ENCODE measurements at places on chromosomes 11 and 22.

- DNase-seq: no peak
Measured at GRCh38 chr11:2783536-2784082, 83.8 kb upstream of the KCNQ1OT1 start.

DNA sequence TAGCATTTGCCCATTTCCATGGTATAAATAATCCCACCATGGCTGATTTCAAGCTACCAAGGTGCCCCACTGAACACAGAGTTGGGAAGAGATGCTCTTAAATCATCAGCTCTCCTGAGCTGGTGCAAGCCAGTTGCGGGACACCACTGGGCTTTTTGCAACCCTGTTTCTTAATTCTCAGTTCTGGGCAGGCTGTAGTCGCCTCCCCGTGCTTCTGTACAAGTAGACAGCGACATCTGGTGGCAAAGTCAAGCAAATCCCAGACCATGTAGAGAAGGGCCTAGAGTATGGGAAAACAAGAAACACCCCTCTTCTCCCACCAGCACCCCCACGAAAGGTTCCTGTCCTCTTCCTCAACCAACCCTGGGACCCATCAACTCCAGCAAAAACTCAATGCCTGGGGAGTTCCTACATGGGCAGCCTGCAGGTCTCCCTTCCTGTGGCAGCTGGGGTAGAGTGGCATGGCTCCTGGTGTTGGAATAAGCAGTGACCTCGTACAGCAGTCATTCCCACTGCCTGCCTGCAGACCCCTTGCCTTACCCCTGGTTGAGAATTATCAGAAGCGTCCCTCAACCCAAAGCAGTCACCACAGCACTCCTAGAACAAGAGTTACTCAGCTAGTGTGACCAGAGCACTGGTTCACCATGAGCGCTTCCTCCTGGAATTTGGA, 68.4 kb downstream of the IGLL5 start:
- peak; percentile 63 for DNase-seq

GRCh38 chr11:31641477-31642062, 132.0 kb downstream of the ELP4 start:
- DNase-seq: no peak

GRCh38 chr11:119668676-119669075, 60.3 kb downstream of the NECTIN1 start:
- DNase-seq: no peak

DNA sequence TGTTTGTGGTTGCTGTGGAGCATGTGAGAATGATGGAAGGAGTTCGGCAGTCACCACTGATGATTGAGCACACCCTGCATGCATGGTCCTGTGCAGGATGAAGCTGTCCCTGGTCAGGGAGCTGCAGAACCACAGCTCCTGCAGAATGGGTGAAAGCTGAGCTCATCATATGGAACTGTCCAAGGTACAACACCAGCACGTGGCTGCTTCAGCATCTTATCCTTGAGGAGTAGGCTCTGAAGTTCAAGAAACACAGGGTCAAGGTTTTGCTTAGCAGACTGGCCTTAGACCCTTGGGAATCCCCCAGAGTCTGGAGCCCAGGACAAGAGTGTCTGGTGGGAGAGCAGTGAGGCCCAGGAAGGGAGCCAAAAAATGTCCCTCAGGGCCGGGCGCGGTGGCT, 182.4 kb upstream of the LARGE1 start:
- DNase-seq: no peak

DNA sequence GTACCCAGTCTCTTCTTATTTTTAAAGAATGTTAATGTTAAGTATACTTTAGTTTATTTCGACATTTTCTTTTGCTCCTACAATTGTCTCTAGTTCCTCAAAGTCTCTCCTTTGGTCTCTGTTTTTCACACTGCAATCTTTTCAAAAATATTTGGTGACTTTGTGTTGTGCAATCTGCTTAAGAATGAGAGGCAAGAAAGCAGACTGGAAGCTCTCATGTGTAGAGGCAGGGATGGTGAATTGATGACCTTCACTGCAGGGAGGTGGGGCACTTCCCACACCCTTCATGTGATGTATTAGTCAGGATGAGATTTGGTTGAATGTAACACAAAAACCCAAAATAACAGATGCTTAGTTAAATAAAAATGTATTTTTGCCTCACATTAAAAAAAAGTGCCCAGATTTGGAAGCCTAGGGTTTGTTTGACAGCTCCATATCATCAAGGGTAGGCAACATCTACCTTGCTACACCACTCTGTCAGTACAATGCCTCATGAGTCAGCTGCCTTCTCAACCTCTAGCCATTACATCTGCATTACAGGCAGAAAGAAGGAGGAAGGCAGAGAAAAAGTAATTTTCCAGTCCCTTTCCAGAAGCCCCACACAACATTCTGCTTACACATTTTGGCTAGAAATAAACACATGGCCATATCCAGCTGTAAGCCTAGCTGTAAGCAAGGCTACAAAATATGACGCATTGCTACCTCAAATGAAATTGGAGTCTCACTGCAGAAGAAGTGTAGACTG, 3.8 kb upstream of the MMP27 start:
- no peak for DNase-seq

DNA sequence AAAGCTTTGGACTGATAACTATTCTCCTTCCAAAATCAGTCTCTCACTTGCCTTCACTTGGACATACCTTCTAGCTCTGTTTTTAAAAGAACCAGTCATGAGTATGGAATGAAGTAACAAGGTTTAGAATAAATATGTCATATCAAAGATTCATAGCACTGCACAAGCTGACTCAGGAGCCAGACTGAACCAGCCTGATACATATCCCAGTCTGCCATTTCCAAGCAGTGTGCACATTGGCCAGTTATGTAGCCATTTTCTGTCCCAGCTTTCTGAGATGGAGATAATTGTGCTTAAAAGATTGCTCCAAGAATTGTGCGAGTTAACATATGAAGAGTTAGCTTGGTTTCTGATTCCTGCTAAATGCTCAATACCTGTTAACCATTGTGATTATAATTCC, 311.3 kb downstream of the C11orf87 start:
- DNase-seq: no peak

- no peak for DNase-seq
Measured at GRCh38 chr11:124863137-124863825, 2.0 kb upstream of the ROBO3 start.

DNA sequence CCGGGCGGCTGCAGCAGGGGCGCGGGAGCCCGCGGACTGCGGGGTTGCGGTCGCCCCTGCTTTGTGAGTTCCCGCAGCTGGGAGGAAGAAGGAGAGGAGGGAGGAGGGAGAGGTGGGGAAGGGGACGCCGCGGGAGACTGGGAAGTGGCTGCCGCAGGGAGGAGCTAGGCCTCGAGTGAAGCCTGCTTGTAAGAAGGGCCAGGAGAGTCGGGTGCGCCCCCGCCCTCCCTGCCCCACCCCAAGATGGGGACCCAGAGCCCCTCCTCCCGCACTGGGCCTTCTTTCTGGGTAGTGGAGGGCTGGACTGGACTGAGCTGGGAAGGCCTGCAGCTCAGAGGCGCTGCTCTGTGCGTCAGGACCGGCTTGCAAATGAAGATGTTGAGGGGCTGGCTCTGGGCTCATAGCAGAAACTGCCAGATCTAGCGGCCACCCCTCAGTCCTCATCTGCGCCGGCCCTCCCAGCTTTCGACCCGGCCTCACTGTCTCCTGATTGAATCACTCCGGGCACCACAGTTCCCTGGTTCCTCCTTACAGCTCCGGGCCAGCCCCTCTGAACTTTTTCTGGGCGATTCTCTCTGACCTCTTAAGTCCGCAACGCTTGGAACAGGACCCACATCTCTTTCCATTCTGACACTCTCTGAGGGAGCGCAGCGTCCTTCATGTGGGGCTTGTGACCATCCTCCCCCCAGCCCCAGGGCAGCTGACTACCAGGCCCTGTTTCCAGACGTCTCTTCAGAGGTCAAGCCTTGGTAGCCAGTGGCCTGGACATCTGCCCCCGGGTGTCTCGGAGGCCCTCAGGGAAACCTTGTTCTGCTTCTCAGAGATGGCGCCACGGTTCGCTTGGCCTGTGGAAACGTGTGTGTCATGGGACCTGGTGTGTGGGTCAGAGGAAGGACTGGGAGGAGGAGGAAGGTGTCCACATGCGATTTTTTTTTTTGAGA, 21.9 kb downstream of the SERPINH1 start:
- DNase-seq: no peak

- no peak for DNase-seq
Measured at GRCh38 chr11:116192509-116193210, 580.1 kb downstream of the BUD13 start.

DNA sequence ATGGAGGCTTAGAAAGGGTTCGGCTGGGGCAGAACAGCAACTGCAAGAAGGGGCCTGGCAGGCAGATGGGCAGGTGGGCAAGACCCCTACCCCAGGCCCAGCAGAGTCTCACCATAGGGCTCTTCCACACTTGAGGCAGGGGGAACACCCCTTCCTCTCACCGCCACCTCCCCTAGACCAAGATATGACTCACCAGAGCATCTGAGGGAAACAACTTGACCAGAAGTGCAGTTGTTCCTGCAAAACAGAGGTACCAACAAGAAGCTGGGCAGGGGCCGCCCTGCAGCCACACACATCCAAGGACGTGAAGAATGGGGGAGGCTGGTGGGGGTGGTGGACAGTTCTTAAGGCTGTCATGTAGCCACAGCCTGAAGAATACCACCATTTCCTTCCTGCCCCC, 10.9 kb downstream of the TMPRSS5 start:
- DNase-seq: no peak

DNA sequence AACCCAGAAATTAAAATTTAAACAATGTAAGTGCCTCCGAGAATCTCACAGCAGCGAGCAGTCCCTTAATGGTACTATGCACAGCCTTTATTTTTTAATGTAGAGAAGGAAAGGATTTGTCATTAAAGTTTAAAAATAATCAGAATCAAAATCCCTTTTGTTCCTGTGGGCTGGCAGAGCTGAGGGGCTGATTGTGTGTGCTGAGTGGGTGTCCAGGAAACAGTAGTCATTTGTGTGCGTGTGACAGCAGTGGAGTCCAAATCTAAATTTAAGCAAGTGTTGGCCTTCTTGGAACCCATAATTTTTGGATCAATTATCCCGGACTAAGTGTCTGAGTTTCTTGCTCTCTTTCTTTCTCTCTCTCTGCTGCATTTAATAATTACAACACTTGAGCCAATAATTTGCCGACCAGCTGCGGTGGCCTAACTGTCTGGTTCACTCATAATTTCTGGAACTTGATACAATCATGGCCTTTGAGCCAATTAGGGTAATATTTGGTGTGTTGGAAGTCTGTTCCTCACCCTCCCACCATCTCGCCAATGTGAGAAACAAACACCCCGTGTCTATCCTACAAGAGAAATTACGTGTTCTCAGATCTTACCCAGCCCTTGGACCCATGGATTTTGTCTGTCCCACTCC, 528.0 kb downstream of the SOX6 start:
- no peak for DNase-seq

- peak; percentile 46 for DNase-seq
Measured at GRCh38 chr11:95715777-95716241, 73.8 kb downstream of the FAM76B start.

- DNase-seq: no peak
Measured at GRCh38 chr11:81421251-81421860, 1312.3 kb downstream of the FAM181B start.

DNA sequence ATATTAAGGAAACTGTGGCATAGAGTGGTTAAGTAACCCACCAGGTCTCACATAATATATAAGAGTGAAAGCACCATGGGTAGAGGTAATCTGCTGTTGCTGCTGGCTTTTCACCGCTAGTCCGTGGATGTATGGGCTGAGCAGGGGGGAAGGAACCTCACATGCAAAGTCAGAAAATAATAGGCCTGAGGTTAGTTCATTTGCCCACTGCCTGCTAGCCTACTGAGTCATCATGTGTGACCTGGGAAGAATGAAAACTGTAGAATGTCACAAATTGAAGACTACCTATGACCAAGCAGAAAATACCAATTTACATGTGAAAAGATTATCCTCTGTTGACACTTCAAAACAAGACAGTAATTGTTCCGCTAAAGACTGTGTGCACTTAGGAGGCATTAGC, 560.1 kb upstream of the FAT3 start:
- no peak for DNase-seq

- no peak for DNase-seq
Measured at GRCh38 chr11:9887472-9887871, 223.6 kb downstream of the SWAP70 start.

DNA sequence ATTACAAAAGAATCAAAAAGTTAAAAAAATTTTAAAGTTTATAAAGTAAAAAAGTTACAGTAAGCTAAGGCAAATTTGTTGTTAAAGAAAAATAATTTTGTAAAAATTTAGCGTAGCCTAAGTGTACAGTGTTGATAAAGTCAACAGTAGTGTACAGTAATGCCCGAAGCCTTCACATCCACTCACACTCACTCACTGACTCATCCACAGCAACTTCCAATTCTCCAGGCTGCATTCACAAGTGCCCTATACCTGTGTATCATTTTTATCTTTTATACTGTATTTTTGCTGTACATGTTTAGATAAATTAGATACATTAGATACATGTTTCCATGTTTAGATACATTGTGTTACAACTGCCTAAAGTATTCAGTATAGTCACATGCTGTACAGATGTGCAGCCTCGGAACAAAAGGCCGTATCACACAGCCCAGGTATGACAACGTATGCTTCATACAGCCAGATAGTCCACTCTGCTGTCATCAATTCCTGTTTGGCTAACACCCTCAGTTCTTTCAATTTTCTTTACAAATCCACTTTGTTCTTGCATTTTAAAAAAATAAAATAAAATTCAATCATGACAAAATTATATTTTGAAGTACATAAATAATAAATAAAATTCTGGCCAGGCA, 80.7 kb downstream of the RBFOX2 start:
- no peak for DNase-seq

DNA sequence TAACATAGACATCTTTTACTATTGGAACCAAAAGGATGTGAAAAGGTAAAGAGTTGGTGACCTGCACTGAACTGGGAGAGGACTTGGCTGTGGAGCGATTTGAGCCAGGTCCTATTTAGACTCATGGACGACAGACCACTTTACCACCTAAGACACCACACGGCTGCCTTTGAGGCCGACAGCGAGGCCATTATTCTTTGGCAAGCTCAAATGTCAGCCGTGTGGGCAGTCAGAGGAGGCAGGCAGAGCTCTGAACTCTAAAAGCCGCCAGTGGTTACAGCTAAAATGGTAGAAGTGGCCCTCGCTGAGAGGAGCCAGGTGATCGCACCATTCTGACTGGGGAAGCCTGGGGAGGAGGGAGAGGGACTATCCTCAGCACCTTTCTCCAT, 50.5 kb downstream of the SCUBE1 start:
- no peak for DNase-seq

DNA sequence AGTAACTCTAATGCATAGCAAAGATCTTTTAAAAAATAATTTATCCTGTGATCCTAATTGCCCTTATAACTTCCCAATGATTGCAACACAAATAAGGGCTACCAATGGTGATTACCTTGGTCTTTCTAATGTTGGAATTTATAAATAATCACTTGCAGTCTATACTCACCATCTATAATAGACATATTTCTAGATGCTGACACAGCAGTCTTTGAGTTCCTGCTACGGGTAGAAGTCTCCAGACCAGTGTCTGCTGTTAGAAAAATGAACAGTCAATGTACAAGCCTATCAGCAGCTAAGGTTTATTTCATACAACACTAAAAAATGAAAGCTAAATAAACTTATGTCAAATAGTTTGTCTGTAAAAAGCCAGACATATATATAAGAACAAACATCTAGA, 44.4 kb upstream of the GPR83 start:
- no peak for DNase-seq

- peak; percentile 10 for DNase-seq
Measured at GRCh38 chr22:25334162-25334490, 114.7 kb downstream of the CRYBB2 start.

- DNase-seq: peak; percentile 22
Measured at GRCh38 chr11:67117672-67118180, 1.3 kb upstream of the KDM2A start.
